Caki2 (cell line): ENCODE measurements at places on chromosomes 7 and 10.

- no peak for DNase-seq
Measured at GRCh38 chr10:33132626-33133025, 174.6 kb upstream of the ITGB1 start.

DNA sequence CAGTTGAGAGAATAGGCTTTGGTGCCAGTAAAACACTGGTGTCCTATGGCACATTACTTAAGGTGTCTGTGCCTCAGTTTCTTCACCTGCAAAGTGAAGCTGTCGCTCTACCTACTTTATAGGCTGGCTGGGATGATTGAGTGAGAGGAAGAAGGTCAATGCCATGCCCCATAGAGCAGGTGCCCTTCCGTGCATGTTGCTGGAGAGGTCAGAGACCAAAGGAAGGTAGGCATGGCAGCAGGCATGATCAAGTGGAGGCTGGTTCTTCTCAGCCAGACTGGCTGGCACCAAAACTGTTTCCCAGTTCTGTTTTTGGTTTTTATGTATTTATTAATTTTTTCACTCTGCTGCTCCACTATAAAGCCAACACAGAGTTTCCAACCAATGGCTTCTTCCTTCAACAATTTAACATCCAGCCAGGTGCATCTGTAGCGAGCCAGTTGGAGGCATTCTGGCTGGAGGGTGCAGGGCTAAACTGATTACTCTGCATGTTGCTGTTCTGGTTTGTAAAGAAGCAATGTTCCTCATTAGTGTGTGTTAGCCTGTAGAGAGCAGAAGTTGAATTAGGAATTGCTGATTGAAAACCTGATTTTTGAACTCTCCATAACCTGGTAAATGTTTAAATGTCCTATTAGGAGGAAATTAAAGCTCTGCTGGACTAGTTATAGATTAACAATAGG, 144.3 kb upstream of the TNS3 start:
- DNase-seq: no peak

GRCh38 chr10:63718006-63718405, 196.8 kb downstream of the REEP3 start:
- DNase-seq: peak; percentile 33

- DNase-seq: no peak
Measured at GRCh38 chr7:21618706-21619105, 75.9 kb downstream of the DNAH11 start.

DNA sequence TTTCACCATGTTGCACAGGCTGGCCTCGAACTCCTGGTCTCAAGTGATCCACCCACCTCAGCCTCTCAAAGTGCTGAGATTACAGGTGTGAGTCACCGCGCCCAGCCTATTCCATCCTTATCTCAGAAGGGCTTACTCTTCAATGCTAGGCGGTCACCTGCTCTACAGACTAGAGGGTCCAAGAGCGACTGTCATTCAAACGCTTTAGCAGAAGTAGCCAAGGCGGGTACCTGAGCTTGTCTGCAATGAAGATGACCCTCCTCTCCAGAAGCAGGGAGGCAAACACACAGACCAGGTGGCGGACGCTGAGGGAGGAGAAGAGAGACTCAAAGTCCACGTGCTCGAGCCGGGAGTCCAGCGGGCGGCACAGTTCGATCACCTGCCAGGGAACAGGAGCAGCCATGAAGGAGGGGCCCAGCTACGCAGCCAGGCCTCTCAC, 65.1 kb upstream of the MKRN1 start:
- no peak for DNase-seq

- no peak for DNase-seq
Measured at GRCh38 chr10:421170-421569, 268.3 kb downstream of the DIP2C start.

DNA sequence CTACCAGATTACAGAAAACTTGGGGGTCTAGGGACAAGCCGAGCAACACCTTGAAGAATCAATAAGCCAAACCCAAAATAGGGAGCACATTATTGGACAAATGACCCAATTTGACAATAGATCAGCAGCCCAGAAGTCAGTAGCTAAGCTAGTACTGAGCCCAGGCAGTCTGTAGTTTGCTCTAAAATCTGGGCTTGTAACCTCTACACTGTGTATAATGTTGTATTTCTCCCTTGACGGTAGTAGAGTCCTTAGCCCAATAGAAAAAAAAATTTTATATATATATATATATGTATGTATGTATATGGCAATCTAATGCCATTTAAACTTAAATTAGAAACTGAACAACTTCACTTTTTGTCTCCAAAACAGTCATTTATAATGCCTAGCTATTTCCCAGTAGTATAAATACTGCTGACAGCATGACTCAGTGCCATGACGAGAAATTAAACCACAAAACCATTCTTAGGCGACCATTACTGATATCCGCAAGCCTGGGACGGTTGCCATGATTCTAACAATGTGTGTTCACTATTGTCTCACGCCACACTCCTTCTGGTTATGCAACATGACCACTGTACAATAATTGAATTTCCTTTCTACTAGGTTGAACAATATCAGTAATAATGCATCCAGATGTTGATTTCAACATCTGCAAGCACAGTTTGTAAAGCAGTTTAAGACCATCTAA, 110.5 kb downstream of the IPMK start:
- DNase-seq: peak; percentile 60

GRCh38 chr10:83603708-83604107, 535.6 kb upstream of the GHITM start:
- DNase-seq: no peak

DNA sequence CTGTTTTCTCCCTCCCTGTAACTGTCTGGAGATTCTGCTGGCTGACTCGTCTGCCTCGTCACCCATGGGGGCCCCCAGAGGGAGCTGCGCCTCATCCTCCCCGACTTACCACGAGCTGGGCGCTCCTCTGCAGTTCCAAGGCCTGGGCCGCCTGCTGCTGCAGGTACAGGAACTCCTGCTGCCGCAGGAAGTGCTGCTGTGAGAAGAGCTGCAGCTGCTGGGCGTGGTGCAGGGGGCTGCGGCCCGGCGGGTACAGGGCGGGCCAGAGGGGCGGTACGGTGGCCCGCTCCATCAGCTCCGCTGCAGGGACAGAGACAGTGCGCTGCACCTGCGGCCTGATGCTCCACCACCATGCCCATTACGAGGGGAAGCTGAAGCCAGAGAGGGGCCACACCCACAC, 47.7 kb downstream of the TNRC18 start:
- DNase-seq: no peak

DNA sequence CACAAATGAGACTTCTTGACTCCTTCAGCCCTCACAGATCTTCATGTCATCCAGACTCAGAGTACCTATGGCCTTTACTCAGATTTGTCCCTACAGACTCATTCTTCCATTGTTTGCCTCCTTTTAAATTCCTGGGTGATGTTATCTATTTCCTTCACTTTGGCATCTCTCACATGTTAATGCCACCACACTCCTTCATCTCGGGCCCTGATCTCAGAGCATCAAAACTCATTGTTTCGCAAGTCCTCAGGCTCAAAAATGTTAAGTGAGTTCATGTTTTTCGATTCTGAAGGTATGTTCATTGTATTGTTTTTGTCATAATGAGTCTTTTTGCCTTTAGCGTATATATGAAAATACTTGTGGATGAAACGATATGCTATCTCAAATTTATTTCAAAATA, 62.3 kb upstream of the AHR start:
- DNase-seq: no peak

DNA sequence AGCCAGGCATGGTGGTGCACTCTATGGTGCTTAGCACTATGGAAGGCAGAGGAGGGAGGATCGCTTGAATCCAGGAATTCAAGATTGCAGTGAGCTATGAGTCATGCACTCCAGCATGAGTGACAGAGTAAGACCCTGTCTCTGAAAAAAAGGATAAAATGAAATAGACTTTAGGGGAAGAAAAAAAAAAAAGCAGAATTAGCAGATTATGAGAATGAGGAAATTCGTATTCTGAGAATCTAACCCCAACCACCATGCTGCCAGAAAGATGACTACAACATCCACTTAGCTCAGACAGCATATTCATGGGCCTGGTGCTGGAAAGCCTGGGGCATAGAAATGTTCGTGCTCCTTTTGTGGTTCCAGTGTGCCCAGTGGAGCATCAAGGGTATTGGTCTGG, 63.3 kb downstream of the TMEM26 start:
- no peak for DNase-seq

- DNase-seq: no peak
Measured at GRCh38 chr10:72761498-72761897, 69.6 kb downstream of the MCU start.
